Progenitor cell of endocrine pancreas (in vitro differentiated cells): ENCODE measurements at places on chromosomes 12 and 14.

DNA sequence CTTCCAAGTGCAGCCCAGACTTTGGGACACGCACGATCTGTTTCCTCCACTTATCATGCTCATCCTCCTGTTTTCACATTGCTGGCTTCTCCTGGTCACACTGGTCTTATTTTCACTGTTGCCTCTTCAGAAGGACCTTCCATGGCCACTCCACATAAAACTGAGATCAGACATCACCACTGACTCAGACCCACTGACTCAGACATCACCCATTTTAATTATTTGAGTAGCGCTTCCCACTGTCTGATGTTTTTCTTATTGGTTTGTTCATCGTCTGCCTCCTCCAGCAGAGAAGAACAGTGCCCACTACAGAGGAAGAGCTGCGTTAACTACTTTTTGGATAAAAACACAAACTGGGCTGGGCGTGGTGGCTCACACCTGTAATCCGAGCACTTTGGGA lies 270.5 kb upstream of the PWP1 start:
- H3K27ac ChIP-seq = no peak overlapping the region
- DNase-seq = no peak
- no peak overlapping the region for H3K4me3 ChIP-seq
- peaks cover 7% of the 10 kb centered on the region for H3K27me3 ChIP-seq
- H3K36me3 ChIP-seq = no peaks in the 10 kb centered on the region

DNA sequence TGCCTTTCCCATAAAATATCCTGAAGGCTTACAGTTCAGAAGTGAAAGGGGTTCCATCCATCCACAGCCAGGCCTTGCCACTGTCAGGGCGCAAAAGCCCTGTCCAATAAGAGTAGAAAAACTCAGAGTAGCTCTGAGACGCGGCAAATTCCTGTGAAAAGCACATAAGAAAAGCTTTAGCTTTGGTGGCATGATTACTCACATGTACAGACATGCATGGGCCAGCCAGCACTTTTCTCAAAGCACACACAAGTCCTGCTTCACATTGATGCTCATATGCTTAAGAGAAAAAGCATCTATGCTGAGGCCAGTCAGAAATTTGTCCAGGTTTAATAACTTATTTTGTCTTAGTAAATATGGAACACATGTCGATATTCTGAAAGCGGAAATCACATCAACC lies 25.5 kb downstream of the CLEC1A start:
- DNase-seq = no peak

DNA sequence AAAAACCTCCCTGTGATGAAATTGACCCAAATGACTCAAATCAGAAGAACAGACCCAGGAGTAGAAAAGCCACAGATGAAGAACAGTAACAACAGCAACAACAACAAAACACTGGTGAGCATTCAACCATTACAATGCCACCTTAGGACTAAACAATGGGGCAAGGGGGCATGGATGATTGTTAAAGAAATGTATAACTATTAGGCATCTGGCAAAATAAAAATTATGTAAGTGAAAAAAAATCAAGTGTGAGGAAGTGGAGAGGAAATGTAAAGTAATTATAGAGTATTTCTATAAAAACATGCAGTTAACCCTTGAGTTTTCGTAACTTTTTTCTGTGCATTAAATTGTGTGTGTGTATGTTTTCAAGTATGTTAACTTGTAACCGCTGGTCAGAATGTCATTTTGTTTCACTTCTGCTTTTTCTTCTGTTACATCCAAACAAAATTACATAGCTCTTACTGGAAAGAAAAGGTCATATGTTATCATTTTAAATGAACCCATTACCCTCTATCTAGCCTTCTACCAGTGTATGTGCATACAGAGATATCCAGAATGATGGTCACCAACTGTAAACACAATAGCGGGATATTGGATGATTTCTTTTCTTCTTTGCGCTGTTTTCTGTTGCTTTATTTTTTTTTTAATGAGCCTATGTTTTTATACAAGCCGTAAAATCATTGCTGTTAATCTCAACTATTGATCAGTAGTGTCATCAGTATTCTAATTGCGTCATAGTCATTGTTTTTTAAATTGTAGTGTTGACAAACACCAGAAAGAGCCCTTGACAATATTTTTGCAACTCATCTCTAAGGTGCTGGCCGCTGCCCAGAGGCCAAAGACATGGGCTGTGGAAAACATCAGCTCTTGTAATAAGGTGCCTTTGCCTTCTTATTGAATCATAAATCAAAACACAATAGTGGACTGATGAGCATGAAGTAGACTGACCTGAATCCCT lies 170.6 kb downstream of the CRADD start:
- no peak overlapping the region for H3K4me3 ChIP-seq
- no peaks in the 10 kb centered on the region for H3K36me3 ChIP-seq

GRCh38 chr12:109872-110271 lies 43.3 kb downstream of the IQSEC3 start:
- no peaks in the 10 kb centered on the region for H3K36me3 ChIP-seq
- H3K4me3 ChIP-seq = no peak overlapping the region
- no peak overlapping the region for H3K27ac ChIP-seq
- H3K4me1 ChIP-seq = peaks cover 9% of the 10 kb centered on the region

DNA sequence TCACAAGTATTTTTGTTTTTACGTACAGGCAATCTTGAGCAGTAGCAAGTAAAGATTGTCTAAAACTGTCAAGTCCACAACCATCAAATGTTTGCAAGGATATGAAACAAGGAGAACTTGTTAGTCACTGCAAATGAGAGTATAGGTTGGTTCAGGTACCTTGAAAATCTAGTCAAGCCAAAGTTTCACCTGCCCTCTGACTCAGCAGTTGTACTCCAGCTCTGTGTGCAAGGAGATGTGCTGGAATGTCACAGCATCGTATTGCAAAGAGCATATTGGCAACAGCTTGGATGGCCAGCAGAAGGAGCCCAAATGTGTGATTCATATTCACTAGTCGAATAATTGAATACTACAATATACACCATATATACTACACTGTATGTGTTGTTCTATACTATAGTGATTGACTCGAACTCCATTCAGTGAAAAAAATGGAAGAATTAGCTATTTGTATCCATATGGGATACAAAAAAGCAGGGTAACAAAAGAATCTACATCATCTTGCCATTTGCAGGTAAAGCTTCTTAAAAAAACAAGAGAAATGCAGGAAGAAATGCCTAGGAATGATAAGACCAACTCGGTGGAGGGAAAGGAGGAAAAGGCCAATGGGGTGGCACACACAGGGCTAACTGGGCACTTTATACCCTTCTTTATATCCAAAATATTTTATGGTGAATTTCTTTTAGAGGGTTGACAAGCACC lies 44.0 kb downstream of the EID3 start:
- peak overlapping the region; percentile 75 for H3K27ac ChIP-seq
- peaks cover 17% of the 10 kb centered on the region for H3K36me3 ChIP-seq
- no peaks in the 10 kb centered on the region for H3K27me3 ChIP-seq
- no peaks in the 10 kb centered on the region for H3K4me1 ChIP-seq
- H3K4me3 ChIP-seq = no peak overlapping the region

DNA sequence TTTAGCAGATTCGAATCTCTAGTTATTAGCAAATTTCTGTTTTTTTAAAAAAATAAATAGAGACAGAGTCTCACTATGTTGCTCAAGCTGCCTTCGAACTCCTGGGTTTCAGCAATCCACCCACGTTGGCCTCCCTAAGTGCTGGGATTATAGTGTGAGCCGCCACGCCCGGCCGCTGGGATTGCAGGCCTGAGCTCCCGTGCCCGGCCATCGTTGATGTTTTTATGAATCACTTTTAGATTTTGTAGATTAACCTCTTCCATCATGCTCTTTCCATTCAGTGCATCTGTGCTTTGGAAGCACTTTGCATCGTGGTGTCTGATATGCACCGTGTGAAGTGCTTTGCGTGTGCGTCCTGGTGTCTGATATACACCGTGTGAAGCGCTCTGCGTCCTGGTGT lies 20.9 kb downstream of the PGAM5 start:
- H3K36me3 ChIP-seq = peaks cover 46% of the 10 kb centered on the region
- no peak for DNase-seq
- H3K4me1 ChIP-seq = no peaks in the 10 kb centered on the region
- H3K27me3 ChIP-seq = no peaks in the 10 kb centered on the region

DNA sequence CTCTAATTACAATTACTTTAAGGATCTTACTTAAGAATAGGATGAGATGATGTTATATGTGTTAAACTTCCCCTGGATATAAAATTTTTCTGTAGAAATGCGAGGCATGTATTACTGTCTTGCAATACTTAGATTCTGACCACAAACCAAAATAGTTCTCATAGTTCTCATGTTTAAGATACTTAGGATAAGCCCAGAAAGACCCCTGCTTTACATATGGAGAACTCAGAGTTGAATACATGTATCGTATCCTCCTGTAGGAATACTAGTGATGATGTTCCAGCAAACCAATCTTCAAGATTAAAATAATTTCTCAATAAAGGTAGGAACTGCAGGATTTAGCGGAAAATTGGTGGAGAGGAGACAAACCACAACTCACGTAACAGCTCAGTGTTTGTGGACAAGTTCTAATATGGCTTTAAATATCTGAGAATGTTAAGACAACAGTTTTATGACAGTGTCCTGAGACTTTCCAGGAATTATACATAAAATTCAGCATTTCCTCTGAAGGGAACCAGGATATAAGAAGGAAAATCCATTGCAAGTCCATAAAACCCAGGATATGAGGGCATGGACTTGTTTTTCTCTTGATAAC lies 114.7 kb upstream of the CRY1 start:
- H3K27ac ChIP-seq = no peak overlapping the region
- no peaks in the 10 kb centered on the region for H3K4me1 ChIP-seq
- DNase-seq = no peak
- no peaks in the 10 kb centered on the region for H3K36me3 ChIP-seq
- no peak overlapping the region for H3K4me3 ChIP-seq
- H3K27me3 ChIP-seq = peaks cover 4% of the 10 kb centered on the region

GRCh38 chr14:68557648-68558047 lies 235.2 kb downstream of the ZFP36L1 start:
- no peak overlapping the region for H3K27ac ChIP-seq
- DNase-seq = no peak
- H3K4me1 ChIP-seq = peaks cover 23% of the 10 kb centered on the region
- no peak overlapping the region for H3K4me3 ChIP-seq
- H3K27me3 ChIP-seq = no peaks in the 10 kb centered on the region
- H3K36me3 ChIP-seq = peaks cover 1% of the 10 kb centered on the region

GRCh38 chr12:57133013-57133569 lies 4.8 kb downstream of the LRP1 start:
- H3K4me3 ChIP-seq = no peak overlapping the region
- H3K36me3 ChIP-seq = no peaks in the 10 kb centered on the region
- DNase-seq = no peak
- peaks cover 3% of the 10 kb centered on the region for H3K27me3 ChIP-seq
- H3K4me1 ChIP-seq = peaks cover 43% of the 10 kb centered on the region

DNA sequence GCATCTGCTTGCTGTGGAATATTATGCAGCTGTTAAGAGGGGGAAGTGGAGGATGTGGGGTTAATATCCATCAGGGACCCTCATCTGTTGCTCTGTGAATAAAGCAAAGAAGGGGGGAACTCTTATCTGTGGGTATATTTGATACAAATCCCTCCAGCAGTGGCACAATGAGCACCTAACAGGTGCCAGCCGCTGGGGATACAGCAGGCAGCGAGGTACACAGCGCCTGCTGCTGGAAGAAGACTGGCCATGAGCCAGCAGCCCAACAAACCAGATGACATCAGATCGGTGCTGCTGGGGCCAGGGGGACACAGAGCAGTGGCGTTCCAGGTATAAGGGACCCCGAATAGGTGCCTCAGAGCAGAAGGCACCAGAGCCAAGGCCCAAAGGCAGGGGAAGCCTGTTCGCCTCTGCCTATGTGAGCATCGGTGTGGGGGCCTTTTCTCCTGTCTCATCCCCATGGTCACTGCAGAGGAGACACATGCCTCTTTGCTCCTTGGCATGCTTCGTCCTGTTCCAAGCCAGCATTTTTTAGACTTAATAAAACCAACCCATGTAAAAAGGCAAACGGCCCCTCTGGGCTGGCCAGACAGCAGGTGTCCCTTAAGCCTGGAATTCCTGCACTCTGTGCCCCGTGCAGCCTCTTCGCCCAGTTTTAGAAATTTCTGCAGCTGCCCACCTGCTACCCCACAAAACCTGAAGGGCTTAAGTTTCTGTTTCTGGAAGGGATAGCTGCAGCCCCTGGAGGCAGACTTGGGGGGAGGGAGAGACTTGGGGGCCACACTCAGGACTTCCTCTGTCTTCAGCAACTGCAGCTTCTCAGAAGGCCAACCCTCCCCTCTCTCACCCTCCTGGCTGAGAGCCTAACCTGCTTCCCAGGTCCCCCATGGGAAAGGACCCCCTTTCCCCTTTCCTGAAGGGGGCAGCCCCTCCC lies 1.6 kb upstream of the CKB start:
- peaks cover 6% of the 10 kb centered on the region for H3K36me3 ChIP-seq
- H3K4me1 ChIP-seq = peaks cover 47% of the 10 kb centered on the region
- H3K27ac ChIP-seq = peak overlapping the region; percentile 95
- DNase-seq = no peak
- H3K27me3 ChIP-seq = no peaks in the 10 kb centered on the region
- H3K4me3 ChIP-seq = peak overlapping the region; percentile 65

- no peak for DNase-seq
- no peak overlapping the region for H3K27ac ChIP-seq
- no peaks in the 10 kb centered on the region for H3K36me3 ChIP-seq
- no peak overlapping the region for H3K4me3 ChIP-seq
- peaks cover 16% of the 10 kb centered on the region for H3K4me1 ChIP-seq
Observed at GRCh38 chr12:46933947-46934346, 108.2 kb upstream of the SLC38A4 start.

DNA sequence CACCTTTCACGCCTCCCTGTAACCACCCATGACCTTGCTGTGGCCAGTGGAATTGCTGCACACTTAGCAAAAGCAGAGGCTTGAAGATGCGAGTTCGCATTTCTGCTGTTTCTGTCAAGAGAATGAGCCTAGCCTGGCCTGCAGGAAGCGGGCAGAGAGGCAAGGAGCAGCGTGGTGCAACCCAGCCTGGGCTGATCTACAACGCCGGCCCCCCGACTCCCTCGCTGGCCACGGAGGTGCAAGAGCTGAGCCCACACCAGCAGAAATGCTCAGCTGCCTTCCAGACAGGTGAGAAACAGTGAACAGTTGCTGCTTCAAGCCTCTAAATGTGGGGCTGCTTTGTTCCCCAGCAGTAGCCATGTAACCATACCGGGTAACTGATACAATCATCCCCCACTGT lies 116.4 kb downstream of the NCOR2 start:
- H3K36me3 ChIP-seq = peaks cover 7% of the 10 kb centered on the region
- H3K4me3 ChIP-seq = no peak overlapping the region
- peaks cover 1% of the 10 kb centered on the region for H3K4me1 ChIP-seq
- no peak overlapping the region for H3K27ac ChIP-seq

DNA sequence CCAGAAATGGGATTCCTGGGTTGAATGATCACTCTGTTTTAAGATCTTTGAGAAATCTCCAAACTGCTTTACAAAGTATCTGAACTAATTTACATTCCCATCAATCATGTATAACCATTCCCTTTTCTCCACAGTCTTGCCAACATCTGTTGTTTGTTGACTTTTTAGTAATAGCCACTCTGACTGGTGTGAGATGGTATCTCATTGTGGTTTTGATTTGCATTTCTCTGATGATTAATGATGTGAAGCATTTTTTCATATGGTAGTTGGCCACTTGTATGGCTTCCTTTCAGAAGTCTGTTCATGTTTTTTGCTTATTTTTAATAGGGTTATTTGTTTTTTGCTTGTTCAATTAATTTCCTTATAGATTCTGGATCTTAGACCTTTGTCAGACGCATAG lies 211.8 kb upstream of the AVPR1A start:
- H3K36me3 ChIP-seq = no peaks in the 10 kb centered on the region
- no peak overlapping the region for H3K27ac ChIP-seq
- DNase-seq = no peak
- no peaks in the 10 kb centered on the region for H3K27me3 ChIP-seq
- H3K4me1 ChIP-seq = peaks cover 1% of the 10 kb centered on the region
